ENCODE measurements at places on chromosomes 3 and 15. TPM values are rescaled to one million over a fixed set of nuclear protein-coding genes. Genes with fewer than 3 reads are reported as not detected.

SERPINI2 gene
- not detected for total RNA-seq

AGBL1 gene
- not detected for total RNA-seq

SLC51A gene
- total RNA-seq: not detected

SKOR1 gene
- 0.09 TPM for total RNA-seq

MESP2 gene
- 0.18 TPM for total RNA-seq

RTP3 gene
- not detected for total RNA-seq

CMTM8 gene
- 1.4 TPM for total RNA-seq

PLSCR2 gene
- 0.18 TPM for total RNA-seq

PLXNA1 gene
- total RNA-seq: 34.5 TPM

INKA1 gene
- total RNA-seq: 18.9 TPM

GABRA5 gene
- not detected for total RNA-seq

SPTBN5 gene
- total RNA-seq: 10.5 TPM

GPR87 gene
- 0.09 TPM for total RNA-seq

LMAN1L gene
- total RNA-seq: not detected

GREM1 gene
- total RNA-seq: 0.09 TPM

ACKR4 gene
- total RNA-seq: 0.18 TPM

EFHB gene
- 0.27 TPM for total RNA-seq

KLHL18 gene
- total RNA-seq: 29.1 TPM

TMEM212 gene
- total RNA-seq: not detected

CCDC39 gene
- total RNA-seq: not detected

GLDN gene
- 0.09 TPM for total RNA-seq

PXK gene
- 8.8 TPM for total RNA-seq

TRAIP gene
- 2.1 TPM for total RNA-seq

CCR3 gene
- total RNA-seq: not detected

VEPH1 gene
- 107 TPM for total RNA-seq

CPA3 gene
- total RNA-seq: 3.1 TPM

GOLGB1 gene
- total RNA-seq: 46.2 TPM

Measured in endothelial cell of coronary artery (primary cell).